Calu3 (cell line): ENCODE measurements at places on chromosomes 4 and X.
A peak's percentile ranks its signal among the peaks of the same experiment; 100 is the strongest.

- DNase-seq, result no peak
These were observed 194.3 kb upstream of the CT83 start for GRCh38 chrX:116657071-116657470.

DNA sequence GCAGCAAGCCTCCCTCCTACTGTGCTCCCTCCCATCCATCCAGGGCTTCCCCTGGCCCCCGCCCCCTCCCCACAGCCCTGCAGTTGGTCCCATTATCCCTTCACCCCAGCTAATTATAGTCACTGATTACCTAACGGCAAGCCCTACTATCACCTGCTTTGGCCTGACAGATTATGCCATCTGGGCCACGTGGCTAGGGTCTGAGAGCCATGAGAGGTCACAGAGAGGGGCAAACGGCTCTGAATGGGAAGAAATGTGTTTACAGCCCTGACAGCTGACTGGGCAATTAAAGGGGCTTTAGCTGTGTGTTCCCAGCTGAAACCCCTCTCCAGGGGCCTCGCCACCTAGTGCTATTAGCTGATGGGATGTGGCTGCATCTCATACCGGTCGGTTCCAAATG lies 134.4 kb upstream of the CPEB2 start:
- no peak for DNase-seq

GRCh38 chr4:16814361-16814760 lies 84.1 kb downstream of the LDB2 start:
- no peak for DNase-seq

GRCh38 chr4:98447648-98448047 lies 186.5 kb downstream of the RAP1GDS1 start:
- DNase-seq, result no peak

- DNase-seq, result no peak
These were observed 80.2 kb upstream of the FRMPD4 start for GRCh38 chrX:12058087-12058486.

DNA sequence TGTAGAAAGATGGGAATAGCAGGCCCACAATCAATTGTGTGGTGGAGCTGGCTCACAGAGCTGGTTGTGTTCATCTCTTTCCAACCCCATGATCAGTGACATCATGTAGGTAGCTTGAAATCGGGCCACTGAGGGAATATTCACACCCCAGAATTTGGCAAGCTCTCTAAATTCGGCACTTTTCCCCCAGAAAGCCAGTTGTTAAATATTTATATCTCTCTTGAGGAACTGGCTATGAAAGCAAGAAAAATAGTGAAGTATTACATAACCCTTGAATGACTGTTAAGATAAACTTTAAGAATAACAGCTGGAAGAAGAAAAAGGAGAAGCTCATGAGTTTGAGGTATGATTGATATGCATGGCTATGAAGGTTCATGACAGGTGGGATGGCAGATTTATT lies 38.9 kb downstream of the GPRIN3 start:
- no peak for DNase-seq

DNA sequence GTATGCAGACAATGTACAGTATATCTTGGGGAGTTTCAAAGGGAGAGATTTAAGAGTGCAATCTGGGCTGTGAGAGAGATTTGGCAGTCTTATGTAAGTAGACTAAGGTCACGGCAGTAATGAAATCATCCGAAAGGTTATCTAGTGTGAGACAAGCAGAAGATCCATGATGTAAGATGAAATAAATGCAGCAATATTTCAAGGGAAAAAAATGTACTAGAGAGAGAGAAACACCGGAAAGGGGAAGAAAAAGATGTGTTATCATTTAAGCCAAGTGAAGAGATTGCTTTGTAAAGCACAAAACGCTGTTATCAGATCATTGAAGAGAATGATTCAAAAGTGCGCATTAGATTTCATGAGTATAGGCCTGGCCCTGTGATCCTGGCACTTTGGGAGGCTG lies 88.4 kb upstream of the GUCY1A1 start:
- no peak for DNase-seq

GRCh38 chrX:116285501-116285900 lies 115.0 kb downstream of the AGTR2 start:
- no peak for DNase-seq

DNA sequence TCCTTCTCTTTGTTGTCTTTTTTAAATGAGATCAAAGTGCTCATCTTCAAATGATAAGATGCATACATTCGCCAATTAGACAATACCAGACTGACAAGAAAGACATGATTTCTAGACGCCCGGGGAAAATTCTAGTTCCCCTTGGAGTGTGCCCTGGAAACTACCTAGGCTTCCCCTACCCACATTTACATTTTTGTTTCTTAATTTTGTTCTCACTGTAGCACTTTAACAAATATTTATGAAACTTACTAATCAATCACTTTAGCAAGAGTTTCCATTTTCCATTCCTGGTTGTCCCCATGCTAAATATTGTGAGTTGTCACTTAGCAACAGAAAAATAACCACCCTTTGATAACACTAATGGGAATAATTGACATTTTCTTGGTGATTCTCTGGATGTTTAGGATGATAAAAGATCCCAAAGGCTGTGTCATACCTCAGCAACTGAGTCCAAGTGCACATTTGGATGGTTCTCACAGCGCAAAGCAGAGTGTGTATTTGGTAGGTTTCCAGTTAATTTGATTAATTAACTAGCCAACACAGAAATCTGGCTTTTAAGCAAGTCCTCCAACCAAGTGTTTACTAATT lies 69.6 kb downstream of the FGFBP1 start:
- no peak for DNase-seq

- DNase-seq, result no peak
These were observed 21.5 kb downstream of the FAM9C start for GRCh38 chrX:13022926-13023325.

DNA sequence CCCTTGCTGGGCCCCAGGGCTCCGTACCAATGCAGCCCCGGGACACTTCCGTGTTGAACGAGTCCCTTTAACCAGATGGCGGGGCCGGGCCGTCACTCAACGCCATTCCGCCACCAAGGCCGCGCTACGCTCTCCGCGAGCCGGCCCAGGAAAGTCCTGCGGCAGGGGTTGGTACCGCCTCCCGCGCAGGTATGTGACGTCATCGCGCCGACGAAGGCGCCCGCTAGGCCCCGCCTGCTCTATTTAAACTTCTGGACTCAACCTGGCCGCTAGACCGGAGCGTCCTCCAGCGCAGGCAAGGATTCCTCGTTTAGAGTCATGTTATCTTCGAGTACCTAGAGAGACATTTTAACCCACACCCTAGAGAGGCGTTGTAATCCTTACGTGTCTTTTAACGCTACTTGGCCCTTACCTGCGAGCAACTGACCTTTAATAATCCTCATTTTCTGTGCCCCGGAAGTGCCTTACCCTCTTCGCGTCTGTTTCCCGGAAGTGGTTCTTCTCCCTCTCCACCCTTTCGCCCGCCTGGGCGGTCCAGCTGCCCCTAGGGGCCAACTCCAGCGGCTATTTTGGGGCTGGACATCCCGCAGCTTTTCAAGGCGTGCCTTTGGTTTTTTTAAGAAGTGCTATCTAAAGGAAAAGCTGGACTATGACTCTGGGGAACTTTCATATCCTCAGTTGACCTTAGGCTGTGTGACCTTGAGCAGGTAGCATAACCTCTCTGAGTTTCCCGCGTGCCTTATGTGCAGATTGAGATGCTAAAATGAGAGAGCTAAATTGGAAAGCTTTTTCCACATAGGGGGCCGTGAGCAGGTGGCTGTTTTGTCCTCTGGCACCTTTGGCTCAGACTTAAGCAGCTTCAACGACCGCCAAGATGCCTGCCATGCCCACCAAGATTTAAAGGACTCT lies at the start of gene PNPLA4:
TSS of gene PNPLA4 (minus strand) at position 155 of the 909 bp plus-strand sequence. CDS start 1,294 bp downstream, outside the sequence.
- peak; percentile 87 for DNase-seq

GRCh38 chr4:186844059-186844681 lies 120.5 kb upstream of the FAT1 start:
- no peak for DNase-seq

- DNase-seq, result no peak
These were observed 12.8 kb upstream of the FAM47E start for GRCh38 chr4:76238701-76239100.

DNA sequence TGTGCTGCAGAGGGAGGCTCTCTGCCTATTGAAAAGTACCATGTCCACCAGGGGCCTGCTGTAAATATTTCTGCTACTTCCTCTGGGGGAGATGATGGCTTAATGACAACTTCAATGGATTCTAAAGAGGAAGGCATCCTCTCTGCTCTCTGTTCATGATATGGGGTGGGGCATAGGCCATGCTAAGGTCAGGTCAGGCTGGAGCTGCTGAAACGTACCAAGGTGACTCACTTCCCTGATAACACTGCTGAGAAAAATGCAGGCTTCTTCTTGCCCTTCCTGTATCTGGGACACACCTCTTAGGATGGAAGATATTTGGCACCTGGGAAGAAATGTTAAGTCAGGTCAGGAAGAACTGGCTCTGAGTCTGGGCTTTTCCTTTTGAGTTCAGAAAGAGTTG lies 31.5 kb downstream of the HS3ST1 start:
- DNase-seq, result no peak

DNA sequence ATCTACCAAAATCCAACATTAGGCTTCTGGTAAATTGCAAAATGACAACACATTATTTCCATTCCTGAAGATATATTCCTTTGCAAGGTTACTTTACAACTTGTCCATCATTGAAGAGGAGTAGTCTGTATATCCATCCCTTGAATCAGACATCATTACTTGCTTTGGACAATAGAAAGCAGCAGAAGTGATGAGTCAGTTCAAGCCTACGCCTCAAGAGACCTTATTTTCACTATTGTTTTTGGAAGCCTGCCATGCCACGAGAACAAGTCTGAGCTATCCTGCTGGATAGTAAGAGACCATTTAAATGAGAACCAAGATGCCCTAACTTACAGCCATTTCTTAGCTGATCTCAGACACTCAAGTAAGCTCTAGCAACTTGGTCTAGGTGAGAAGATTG lies 246.0 kb upstream of the HHIP start:
- DNase-seq, result peak; percentile 34

DNA sequence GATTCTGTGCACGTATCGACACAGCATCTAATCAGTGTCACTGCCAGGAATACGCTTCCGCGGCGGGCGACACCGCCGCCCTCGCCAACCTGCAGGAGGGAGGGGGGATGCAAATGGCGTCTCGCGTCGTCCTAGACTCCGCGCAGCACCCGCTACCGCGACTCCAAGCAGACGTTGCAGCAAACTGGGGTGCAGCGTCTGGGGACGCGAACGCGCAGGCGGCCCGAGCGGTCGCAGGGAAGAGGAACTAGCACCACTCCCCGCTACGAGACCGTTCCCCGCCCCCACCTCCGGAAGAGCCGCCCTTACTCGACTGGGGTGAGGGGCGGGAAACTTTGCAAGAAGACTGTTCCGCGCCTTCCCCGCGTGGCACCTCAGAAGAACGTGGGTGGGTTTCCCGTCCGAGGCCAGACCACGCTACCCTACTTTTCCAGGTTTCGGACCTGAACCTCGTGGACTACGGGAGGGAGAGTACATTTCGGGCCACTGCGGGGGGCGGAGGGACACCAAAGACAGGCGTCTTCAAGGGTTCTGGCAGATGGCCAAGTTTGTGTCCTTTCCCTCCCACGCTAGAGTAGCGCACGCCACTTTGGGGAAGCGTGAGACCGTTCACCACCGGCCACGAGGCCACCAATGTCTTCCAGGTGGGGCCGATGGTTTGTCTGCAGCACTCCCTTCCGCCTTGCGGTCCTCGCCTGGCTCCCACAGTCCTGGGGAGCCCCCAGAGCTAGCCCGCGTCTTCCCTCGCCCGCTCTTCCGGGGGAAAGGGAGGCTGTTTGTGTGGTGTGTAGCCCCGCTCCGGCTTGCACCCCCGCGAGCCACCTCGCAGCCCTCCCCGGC lies 78.0 kb upstream of the BCOR start:
- peak; percentile 50 for DNase-seq

GRCh38 chr4:75561789-75562188 lies 5.9 kb downstream of the ODAPH start:
- peak; percentile 8 for DNase-seq

DNA sequence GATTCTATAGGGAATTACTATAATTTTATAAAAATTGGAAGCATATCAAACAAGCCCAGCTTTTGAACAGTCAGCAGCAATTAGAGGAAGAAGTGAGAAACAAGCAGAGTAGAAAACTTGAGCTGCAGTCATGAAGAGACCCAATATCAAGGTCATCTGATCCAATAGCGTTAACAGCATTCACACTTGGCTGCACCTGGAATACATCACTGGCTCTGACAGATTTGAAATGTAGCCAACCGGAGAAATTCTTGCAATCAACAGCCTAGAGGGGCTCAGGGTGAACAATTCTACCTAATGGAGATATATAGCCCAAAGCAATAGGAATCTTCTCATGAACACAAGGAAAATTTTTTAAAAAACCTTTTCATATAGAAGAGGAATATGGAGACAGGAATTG lies 13.6 kb downstream of the DDX53 start:
- DNase-seq, result no peak

- DNase-seq, result no peak
These were observed 687.0 kb upstream of the EPHA5 start for GRCh38 chr4:66357316-66357715.

GRCh38 chrX:134810211-134810610 lies 151.9 kb upstream of the PLAC1 start:
- DNase-seq, result no peak

- DNase-seq, result no peak
These were observed 38.6 kb downstream of the SLITRK2 start for GRCh38 chrX:145856181-145856580.

- DNase-seq, result no peak
These were observed 46.0 kb downstream of the SEPSECS start for GRCh38 chr4:25113915-25114904.

DNA sequence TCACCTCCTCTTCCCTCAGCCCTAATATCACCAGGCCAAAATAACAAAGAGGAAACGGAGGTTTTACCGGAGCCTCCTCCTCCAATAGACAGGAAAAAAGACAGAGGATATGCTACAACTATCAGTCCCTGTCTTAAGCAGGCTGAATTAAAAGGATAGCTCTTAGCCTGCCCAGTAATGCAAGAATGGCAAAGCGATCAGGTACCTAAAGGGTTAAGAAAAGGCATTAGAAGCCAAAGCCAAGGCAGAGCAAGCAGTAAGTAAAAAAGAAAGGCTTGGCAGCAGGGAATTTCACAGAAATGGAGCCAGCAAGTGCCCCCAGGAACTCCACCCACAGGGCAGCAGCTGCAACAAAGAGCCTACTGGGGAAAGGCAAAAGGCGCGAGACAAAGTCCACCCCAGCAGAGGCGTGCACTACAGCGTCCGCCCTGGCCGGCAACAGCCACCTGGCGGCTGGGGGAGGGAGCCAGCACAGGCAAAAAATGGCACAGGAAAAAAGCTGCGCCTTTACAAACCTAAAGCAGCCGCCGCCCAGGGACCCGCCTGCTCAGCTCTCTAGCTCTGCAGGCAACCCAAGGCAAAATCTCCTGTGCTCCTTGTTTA lies 220.6 kb upstream of the ZC4H2 start:
- DNase-seq, result peak; percentile 37

DNA sequence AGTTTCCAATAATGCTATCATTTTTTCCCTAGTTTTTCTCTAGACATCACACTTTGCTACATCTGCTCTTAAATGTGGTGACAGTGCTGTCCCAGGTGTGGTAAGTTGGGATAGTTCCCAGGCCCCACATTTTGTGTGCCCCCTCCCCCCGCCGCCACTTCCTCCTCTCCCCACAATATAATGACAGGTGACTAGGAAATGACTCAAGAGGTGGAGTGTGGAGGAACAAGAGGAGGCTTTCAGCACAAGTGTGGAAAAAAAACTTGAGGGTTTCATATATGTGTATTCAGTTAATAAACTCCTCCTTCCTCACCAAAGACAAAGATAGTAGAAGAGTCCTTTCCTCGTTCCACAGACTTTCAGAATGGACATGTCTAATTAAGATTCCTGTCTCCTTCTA lies 18.3 kb upstream of the IL21 start:
- DNase-seq, result peak; percentile 20
